Astrocyte (in vitro differentiated cells and primary cell): ENCODE measurements at places on chromosomes 6 and 20.

- no peak for DNase-seq
- H3K27me3 ChIP-seq, result no peaks in the 10 kb centered on the region
- H3K27ac ChIP-seq, result no peak overlapping the region
- H3K4me3 ChIP-seq, result no peak overlapping the region
- H3K36me3 ChIP-seq, result peaks cover 14% of the 10 kb centered on the region
Observed at GRCh38 chr20:36817496-36817895, 43.9 kb upstream of the DSN1 start.

- H3K36me3 ChIP-seq, result no peaks in the 10 kb centered on the region
- peak; percentile 100 for DNase-seq
- no peak overlapping the region for H3K4me3 ChIP-seq
Observed at GRCh38 chr6:112906726-112907125, 559.6 kb downstream of the RFPL4B start.

- H3K27me3 ChIP-seq, result no peaks in the 10 kb centered on the region
- no peak overlapping the region for H3K27ac ChIP-seq
- DNase-seq, result no peak
- peaks cover 39% of the 10 kb centered on the region for H3K36me3 ChIP-seq
Observed at GRCh38 chr6:134166511-134167261, 114.3 kb upstream of the SLC2A12 start.

GRCh38 chr6:44957156-44957555 is 371.0 kb upstream of the RUNX2 start:
- no peak overlapping the region for H3K27ac ChIP-seq
- H3K36me3 ChIP-seq, result no peaks in the 10 kb centered on the region
- DNase-seq, result no peak
- no peaks in the 10 kb centered on the region for H3K27me3 ChIP-seq

GRCh38 chr20:11136691-11137090 is 462.9 kb upstream of the JAG1 start:
- DNase-seq, result peak; percentile 39
- no peak overlapping the region for H3K4me3 ChIP-seq
- H3K4me1 ChIP-seq, result peaks cover 3% of the 10 kb centered on the region
- H3K36me3 ChIP-seq, result no peaks in the 10 kb centered on the region
